AG04449 (cell line): ENCODE measurements at places on chromosomes 1 and 21.

GRCh38 chr1:96569288-96569687 is 152.3 kb upstream of the PTBP2 start:
- DNase-seq = no peak

- no peak for DNase-seq
Observed at GRCh38 chr1:231679109-231679508, 52.5 kb downstream of the DISC1 start.

DNA sequence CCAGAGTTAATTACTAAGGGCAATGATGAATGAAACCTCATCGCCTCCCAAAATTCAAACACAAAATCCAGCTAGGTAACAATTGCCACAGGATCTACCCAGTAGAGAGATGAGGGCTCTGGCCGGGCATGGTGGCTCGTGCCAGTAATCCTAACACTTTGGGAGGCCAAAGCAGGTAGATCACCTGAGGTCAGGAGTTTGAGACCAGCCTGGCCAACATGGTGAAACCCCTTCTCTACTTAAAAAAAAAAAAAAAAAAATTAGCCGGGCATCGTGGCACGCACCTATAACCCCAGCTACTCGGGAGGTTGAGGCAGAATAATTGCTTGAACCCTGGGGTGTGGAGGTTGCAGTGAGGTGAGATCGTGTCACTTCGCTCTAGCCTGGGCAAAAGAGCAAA is 15.8 kb downstream of the CD2 start:
- DNase-seq = no peak

- no peak for DNase-seq
Observed at GRCh38 chr1:68324316-68324715, 92.0 kb upstream of the WLS start.

GRCh38 chr21:33496345-33496744 is 4.8 kb upstream of the DNAJC28 start:
- no peak for DNase-seq

- DNase-seq = no peak
Observed at GRCh38 chr1:24301785-24302175, 17.4 kb upstream of the GRHL3 start.

GRCh38 chr1:164054331-164054730 is 504.7 kb upstream of the PBX1 start:
- DNase-seq = no peak

DNA sequence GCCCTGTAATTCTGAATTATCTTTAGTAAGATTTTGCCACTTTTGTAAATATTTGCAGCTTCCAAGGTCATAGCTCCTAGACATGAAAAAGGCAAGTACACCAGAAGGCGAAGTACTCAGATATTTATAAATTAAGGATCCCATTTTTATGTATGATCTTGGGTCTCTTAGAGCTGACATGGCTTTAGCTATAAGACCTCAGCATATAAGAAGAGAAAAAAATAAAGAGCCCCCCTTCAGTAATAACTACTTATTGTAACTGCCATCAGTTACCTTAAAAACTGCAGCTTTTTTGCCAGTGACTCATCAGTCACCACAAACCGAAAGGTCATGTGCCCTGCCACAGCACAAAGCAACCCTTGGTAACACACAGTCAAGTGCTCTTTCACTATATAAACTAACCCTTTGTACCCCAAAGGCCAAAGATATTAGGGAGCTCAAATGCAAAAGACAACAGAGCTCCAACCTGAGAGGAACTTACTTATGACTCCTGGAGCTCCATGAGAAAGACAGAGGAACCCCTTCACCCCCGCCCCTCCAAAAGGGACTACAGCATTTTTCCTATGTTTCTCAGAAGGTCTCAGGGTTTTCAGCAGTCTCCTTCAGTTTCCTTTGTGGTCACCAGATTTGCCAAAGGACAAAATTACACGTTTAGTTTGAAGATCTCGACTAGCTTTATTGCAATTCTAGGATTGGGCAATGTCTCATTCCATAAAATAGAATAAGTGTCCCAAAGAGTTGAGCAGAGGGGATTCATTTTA is 219.8 kb upstream of the DUSP10 start:
- DNase-seq = no peak
